Fibroblast of skin of right biceps (primary cell): ENCODE measurements at places on chromosomes 12 and 14.

GRCh38 chr12:78028426-78028825 is 197.7 kb downstream of the NAV3 start:
- no peak for DNase-seq

DNA sequence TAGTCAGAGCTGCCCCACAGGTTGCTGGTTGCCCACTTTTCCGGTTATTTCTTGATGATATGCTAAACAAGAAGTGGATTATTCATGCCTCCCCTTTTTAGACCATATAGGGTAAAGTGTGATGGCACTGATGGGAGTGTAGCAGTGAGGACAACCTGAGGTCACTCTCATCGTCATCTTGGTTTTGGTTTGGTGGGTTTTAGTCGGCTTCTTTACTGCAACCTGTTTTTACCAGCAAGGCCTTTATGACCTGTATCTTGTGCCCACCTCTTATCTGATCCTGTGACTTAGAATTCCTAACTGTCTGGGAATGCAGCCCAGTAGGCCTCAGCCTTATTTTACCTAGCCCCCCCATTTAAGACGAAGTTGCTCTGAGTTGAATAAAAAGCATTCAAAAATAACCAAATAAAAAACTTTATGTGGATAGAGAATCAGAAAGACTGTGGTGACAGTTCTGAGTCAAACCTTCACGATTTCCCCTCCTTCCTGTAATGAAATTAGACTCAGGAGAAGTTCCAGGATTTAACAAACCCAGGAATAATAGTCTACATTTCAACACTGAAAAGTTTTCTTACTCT is 144.2 kb downstream of the PAWR start:
- DNase-seq = no peak

GRCh38 chr14:67704484-67705089 is 2.9 kb downstream of the RDH12 start:
- DNase-seq = peak; percentile 35

DNA sequence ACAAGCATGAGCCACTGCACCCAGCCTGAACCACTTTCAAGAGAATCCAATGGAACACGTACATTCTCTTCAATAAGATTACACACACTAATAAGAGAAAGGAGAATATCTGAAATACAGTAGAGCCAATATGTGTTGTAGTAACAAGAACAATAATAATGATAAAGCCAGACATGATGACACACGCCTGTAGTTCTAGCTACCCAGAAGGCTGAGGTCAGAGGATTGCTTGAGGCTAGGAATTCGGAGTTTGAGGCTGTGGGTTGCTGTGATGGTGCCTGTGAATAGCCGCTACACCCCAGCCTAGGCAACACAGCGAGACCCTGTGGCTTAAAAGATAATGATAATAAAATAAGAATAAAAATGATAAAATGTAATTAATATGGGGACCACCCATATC is 15.6 kb downstream of the APOBEC1 start:
- no peak for DNase-seq

- DNase-seq = no peak
Measured at GRCh38 chr12:75774261-75775052, 257.1 kb downstream of the PHLDA1 start.

GRCh38 chr14:72646861-72647528 is 246.9 kb downstream of the DPF3 start:
- DNase-seq = peak; percentile 84

DNA sequence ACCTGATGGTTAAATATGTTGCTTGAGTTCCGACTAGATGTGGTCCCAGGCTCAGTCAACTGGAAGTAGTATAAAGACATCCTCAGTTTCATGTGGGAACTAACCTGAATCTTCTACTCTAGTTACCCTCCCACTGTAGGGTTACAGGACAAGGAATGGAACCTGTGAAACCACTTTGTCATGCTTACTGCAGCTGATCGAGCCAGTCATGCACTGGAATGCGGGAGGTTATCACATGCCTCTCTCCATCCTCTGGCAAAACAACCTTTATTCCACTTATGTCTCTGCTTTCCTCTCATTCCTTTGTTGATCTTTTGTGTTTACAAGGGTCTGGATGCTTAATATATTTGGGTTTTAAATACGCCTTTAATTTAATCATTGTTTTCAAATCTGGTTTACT is 111.9 kb upstream of the DDHD1 start:
- no peak for DNase-seq

GRCh38 chr12:53205747-53206419 is 1.2 kb downstream of the ITGB7 start:
- DNase-seq = peak; percentile 87

GRCh38 chr14:71061458-71061857 is 154.2 kb downstream of the PCNX1 start:
- DNase-seq = peak; percentile 21

- no peak for DNase-seq
Measured at GRCh38 chr12:80176706-80177105, 77.4 kb downstream of the OTOGL start.

DNA sequence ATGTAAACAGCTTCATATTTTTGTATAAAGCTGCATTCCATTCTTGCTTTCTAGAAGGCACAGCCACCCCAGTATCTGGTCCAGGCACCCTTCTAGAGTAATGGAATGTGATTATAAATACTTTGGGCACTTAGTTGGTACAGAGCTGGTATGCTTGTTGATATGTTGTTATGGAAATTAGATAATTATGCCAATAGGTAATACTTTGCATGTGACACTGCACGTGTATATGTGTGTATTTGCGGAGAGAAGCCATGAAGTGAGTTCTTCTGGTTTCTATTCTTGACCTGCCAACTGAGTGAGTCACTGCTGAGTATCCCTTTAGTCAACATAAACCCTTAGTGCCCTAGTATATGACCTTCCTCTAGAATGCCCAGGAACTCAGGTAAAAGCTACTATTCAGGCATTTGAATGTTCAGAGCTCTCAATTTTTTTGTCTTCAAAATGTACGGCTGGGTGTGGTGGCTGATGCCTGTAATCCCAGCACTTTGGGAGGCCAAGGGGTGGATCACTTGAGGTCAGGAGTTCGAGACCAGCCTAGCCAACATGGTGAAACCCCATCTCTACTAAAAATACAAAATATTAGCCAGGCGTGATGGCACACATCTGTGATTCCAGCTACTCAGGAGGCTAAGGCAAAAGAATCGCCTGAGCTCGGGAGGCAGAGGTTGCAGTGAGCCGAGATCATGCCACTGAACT is 6.2 kb upstream of the TCP11L2 start:
- DNase-seq = peak; percentile 68

DNA sequence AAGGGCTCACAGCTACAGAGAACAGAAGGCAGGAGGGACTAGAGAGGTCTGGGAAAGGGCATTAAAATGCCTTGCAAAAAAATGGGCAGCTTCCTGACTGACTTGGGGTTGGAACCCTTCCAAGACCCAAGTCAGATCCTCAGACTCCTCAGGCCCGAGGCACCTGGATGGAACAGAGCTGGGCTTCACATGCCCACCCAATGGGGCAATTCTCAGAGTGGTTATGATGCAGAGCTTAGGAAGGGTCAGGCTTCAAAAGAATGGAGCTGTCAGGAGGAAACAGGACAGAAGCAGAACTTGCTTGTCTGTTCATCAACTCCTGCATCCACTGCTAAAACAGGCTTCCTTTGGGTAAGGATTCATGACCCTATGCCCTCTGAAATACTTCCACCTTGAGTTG is 9.7 kb upstream of the KRT1 start:
- DNase-seq = no peak

GRCh38 chr12:67797753-67798152 is 149.2 kb downstream of the DYRK2 start:
- DNase-seq = no peak

DNA sequence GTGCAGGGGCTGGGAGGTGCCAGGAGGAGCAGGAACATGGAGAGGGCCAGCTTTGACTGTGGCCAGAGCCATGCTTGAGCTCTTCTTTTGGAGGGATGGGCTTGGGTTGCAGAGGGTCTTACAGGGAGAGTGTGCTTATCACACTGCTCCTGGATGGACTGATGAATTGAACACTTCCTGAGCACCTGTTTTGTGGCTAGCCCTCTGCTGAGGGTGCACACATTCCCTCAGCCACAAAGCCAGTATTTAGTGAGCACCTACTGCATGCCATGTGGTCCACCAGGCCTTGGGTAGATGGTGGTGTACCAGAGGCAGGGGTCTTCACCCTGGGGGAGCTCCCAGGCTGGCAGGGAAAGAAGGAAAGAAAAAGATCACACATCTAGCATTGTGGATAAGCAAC is 118.9 kb downstream of the SLC25A47 start:
- no peak for DNase-seq

DNA sequence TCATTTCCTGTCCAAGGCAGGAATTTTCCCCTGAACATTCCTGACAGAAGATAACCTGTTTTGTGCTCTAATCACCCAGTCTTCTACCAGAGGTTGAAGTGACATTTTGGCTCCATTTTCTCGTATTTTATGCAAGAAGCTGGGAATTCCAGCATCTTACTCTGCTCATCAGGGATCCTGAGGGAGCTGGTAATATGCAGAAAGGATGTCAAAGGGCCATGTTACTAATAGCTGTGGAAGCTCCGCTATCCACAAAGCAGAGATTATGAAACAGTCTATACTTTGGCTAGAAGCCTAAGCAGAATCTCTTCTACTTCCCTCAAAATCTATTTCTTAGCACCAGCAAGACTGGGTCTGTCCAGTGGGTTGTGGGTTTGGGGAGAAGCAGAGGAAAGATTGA is 613.0 kb downstream of the DIO2 start:
- DNase-seq = peak; percentile 73

DNA sequence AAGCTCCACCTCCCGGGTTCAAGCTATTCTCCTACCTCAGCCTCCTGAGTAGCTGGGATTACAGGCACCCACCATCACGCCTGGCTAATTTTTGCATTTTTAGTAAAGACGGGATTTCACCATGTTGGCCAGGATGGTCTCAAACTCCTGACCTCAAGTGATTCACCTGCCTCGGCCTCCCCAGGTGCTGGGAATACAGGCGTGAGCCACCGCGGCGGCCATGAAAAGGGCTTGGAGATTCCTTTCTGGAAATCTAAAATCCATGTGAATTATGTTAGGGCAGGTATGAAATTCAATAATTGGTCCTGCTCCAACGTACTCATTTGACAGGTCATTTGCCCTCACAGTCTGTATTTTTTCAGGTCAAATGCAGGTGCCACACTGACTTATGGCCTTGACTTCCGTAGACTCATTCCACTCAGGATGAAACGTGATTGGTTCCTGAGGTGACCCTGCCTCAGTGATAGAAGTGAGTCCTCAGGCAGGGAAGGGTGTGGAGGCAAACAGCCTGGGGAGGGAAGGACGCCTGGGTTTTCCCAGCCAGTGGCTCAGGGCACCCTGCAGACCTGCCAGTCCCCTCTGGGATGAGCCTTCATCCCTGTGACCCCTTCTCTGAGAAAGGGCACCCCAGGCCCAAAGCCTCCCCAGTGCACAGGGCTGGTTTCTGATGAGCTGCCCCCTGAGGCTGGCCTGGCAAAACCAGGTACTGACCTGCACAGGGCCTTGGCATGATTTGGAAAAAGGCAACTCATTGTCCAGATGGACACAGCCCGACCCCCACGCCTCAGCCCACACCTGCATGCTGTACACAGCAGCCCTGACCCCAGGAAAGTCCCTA is 48.7 kb downstream of the PSMA6 start:
- DNase-seq = no peak

- DNase-seq = no peak
Measured at GRCh38 chr14:23162005-23162404, 21.5 kb downstream of the SLC7A8 start.

DNA sequence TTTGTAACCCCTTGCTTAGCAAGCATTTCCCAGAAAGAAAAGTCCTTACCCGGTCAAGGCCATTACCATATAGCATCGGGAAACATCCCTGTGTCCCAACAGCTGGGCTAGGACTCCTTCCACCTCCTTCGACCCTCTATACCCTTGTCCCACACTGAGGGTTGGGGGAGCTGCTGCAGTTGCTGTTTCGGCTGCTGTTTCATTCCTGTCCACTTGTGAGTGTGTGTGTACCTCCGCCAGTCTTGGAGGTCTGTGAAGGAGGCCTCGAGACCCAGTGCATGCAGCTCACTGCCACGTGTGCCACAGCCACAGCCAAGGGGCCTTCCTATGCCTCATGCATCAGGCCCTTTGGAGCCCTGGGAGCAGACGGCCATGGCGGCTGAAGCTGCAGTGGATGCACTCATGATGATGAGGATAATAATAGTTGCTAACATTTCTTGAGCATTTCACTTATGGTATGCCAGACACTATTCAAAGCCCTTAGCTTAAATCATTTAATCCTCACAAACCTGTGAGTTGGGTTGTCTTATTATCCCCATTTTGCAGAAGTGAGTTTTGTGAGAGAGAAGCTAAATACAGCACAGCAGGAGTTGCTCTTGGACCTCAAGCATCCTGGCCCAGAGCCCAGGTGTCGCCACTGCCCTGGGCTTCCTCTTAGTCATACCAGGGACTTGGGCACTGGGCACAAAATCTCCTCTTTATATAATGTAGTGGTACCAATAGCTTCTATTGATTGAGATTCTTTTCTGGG is 156.5 kb downstream of the PRKCH start:
- DNase-seq = no peak

GRCh38 chr14:31966896-31967668 is 110.0 kb upstream of the ARHGAP5 start:
- no peak for DNase-seq

DNA sequence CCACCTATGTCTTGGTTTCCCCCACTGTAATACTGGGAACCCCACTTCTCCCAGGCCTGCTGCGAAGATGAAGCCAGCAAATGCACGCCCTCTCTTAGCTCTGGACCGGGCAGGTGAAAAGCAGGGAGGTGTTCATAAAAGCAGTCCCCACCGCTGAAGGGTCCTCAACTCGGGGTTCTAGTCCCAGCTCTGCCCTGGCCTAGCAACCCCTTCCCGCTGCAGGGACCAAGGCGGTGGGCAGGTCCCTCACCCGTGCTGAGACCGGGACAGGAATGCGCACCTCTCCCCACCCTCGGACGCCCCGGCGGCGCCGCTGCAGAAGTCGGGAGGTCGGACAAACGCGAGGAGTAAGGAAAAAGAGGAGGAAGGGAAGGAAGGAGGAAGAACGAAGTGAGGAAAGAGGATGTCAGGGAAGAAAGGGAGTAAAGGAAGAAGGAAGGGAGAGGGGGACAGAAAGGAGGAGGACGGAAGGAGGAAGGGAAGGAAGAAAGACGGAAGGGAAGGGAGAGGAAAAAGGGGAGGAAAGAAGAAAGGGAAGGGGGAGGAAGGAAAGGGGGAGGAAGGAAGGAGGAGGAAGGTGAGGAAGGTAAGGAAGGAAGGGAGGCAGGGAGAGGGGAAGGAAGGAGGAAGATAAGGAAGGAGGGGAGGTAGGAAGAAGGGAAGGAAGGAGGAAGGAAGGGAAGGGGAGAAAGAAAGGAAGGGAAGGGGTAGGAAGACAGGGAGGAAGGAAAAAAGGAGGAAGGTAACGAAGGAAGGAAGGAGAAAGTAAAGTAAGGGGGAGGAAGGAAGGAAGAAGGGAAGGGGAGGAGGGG is 701 bp downstream of the SPRING1 start:
- DNase-seq = no peak

GRCh38 chr12:12539028-12539810 is 23.4 kb downstream of the DUSP16 start:
- no peak for DNase-seq

GRCh38 chr14:51847489-51847796 is 13.0 kb upstream of the GNG2 start:
- DNase-seq = no peak

GRCh38 chr12:66061557-66062289 is 68.8 kb downstream of the LLPH start:
- DNase-seq = no peak

GRCh38 chr12:121793838-121794533 is 498 bp upstream of the RHOF start:
- peak; percentile 90 for DNase-seq
